T-cell (primary cell): ENCODE measurements at places on chromosomes 7 and 10. TPM values are rescaled to one million over a fixed set of nuclear protein-coding genes. Genes with fewer than 3 reads are reported as not detected.

CCAR1 gene
- 73.6 TPM for total RNA-seq

DNA sequence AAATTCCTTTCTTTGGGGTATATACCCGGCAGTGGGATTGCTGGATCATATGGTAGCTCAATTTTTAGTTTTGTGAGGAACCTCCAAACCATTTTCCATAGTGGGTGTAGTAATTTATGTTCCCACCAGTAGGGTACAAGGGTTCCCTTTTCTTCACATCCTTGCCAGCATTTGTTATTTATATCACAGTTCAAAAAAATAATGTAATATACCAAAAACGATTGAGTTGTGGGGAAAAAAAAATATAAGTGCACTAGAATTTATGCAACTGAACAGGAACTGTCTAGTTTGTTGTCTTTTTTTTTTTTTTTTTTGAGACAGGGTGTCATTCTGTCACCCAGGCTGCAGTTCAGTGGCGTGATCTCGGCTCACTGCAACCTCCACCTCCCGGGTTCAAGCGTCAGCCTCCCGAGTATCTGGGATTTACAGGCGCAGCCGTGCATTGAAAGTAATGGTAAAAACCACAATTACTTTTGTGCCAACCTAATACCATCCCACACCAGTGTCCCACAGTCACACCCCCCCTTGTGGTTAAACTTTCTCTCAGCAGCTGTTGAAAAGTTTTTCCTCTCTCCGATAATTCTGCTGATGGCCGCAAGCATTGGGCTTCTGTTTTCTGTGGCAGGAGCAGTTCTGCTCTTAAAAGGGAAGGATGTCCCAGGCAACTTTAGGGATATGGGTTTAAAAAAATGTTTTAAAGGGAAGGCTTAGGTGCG lies 6.8 kb upstream of the LAT2 start:
- no peak for DNase-seq

SPRN gene
- total RNA-seq = 0.12 TPM

DNA sequence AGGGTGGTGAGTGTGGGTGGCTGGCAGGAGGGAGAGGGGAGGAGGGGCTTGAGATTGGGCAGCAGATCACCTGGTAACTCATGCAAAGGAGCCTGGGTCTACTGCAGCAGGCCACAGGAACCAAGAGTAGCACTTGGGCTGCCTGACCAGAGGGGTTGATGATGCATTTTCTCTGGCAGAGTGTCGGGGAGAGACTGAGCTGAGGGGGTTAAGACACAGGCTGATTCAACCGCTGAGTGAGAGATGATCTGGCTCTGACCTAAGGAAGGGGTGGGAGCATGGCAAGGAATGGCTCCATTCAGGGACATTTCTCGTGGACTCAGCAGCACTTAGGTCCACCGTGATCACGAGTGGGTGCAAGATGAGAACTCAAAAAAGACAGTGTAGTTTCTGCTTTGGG lies 115.5 kb upstream of the STK17A start:
- DNase-seq = no peak

SEC31B gene
- 80.6 TPM for total RNA-seq
